ENCODE measurements at places on chromosomes 7 and 10.

DNA sequence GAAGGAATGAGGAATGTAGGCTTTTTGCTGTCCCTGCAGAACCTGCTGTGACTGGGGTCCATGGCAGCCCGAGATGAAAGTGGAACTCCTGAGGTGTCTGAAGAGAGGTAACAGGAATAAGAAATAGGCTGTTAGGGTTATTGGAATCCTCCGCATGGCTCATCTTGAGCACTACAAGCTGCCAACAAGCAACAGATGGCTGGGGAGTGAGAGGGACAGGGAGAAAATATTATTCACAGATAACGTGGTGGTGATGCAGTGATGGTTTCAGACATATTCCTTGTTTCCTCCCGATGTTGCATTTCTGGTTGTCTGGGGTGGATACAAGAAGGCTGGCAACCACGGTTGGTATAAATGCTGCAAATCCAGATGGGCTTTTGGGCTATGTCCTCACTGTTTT is 46.1 kb downstream of the AP3M1 start:
- DNase-seq, result no peak

- DNase-seq, result no peak
Measured at GRCh38 chr7:131546583-131547141, 9.8 kb downstream of the PODXL start.

DNA sequence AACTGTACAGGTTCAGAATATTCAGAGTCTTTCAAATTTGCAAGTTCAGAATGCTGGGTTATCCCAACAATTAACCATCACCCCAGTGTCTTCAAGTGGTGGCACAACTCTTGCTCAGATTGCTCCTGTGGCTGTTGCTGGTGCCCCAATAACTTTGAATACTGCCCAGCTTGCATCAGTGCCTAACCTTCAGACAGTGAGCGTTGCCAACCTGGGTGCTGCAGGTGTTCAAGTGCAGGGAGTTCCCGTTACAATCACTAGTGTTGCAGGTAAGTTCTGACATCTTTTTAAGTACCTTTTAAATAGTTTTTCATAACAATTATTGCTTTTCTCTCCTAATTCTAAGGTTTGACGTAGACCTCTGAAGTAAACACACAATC is 2.7 kb downstream of the SP4 start:
- no peak for DNase-seq

GRCh38 chr10:116316503-116316902 is 7.7 kb upstream of the CCDC172 start:
- DNase-seq, result no peak

Data from right hindlimb (tissue), 1 donor.